ENCODE measurements at places on chromosomes 6 and 20.

DNA sequence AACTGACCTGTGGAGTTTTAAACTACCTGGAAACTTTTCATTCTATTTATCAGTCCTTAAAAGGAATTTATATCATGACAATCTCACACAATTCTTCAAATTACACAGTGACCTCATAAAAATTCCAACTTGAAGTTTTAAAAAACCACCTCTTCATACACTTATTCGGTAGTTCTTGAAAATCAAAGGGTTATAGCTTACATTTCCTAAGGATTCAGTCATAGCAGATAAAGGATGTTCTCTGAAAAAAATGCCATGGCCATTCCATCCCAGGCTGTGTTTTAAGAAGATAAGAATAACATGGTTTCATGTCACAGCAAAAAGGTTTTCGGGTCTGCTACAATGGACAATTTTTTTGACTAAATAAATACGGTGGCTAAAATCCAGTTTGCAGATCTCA, 41.2 kb downstream of the GOPC start:
- DNase-seq: no peak

GRCh38 chr6:164005004-164005711, 590.6 kb downstream of the QKI start:
- DNase-seq: no peak

- DNase-seq: no peak
These were observed 266.3 kb downstream of the ERMARD start for GRCh38 chr6:170017603-170018320.

DNA sequence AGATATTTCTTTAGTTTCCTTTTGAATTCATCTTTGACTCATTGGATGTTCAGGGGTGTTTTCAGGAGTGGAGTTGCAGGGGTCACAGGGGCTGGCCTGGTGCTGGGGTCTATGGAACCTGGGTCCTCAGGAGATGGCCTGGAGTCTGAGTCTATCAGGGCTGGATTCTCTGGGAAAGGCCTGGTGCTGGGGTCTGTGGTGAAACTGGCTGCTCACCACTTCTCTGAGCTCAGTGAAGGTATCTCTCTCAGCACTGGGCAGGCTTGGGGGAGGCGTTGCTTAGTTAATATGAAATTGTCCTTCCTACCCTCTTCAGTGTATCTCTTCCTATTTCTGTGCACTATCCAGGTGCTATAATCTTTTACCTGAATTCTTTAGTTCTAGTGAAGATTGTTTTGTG, 83.1 kb upstream of the SLC24A3 start:
- DNase-seq: no peak

DNA sequence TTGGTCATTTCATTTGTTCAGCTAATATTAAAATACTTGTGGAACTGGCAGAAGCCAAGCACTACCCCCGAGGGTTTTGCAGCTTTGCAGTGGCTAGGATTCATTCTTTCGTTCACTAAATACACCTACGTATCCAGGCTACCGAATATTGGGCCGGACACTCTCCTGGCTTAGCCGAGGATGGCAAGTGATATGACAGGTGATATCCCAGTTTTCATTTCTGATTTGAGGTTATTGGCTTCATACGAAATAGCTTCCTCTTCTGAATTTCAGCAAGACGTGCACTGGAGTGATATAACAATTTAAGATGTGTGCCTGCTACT, 536 bp upstream of the MTFR2 start:
- DNase-seq: no peak

GRCh38 chr6:17972978-17973622, 14.3 kb downstream of the KIF13A start:
- no peak for DNase-seq

DNA sequence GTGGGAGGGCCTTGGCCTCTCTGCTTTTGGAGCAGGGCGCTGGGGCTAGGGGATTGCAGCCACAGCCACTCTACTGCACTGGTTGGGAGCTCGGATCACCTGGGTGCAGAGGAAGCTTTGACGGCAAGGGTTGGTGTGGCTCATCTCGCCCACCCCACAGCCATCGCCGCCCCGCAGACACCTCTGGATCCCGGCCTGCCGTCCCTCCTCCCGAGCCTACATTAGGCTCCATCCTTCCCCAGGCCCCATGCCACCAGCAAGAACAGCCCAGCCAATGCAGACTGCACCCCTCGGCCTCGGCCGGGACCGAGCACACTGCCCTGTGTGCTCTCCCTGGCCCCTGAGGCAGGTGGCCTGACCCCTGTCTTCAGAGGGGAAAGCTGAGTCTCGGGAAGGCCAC, 6.3 kb upstream of the NKAIN4 start:
- no peak for DNase-seq

GRCh38 chr6:31476515-31477139, 21.3 kb upstream of the MICB start:
- DNase-seq: no peak

DNA sequence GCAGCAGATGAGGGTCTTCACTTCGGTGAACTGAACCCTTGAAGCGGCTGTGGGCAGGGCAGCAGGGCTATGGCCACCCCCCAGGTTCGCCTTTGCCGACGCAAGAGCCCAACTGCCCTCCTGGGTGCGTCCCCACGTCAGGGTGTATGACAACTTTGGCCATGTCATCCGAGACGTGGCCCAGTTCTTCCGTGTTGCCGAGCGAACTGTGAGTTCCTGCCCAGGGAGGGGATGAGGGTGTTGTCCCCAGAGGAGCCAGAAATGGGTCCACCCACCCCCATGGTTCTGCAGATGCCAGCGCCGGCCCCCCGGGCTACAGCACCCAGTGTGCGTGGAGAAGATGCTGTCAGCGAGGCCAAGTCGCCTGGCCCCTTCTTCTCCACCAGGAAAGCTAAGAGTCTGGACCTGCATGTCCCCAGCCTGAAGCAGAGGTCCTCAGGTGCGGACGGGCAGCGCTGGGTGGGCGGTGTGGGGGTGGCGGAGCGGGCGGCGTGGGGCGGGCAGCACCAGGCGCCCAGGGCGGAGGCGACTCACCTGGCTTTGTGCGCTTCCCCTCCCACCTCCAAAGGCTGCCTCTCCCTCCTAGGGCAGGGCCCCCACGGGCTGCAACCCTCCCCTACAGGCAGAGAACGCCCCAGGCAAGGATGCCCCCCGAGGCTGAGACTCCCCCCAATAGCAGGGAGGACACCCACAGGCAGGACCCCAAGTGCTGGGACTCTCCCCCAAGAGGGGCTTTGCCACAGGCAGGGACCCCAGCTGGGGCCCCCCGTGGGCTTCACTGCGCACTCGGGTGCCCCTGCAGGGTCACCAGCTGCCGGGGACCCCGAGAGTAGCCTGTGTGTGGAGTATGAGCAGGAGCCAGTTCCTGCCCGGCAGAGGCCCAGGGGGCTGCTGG, 6.2 kb upstream of the TNFRSF6B start:
- no peak for DNase-seq
